Activated effector memory CD4-positive, alpha-beta T cell treated with Interleukin-2 at 50 U/mL for 16 hours (primary cell): ENCODE measurements at places on chromosomes 4 and X.

DNA sequence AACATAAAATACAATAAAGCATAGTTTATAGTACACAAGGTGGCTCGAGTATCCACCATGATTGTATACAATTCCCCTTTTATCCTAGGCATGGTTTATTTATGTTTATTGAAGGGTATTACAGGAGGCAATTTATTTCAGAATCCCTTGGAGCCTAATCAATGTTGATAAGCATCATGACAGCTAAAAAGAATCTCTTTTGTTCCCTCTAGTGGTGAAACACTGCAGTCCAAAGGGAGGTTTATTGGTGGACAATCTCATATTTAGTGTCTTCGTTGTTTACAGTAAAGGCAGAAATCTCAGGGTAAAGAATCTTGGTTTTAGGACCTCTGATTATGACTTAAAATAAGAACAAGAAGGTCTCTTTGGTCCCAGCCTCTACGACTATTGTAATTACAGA lies 1712.5 kb downstream of the C4orf33 start:
- DNase-seq: no peak

- no peak for DNase-seq
Observed at GRCh38 chr4:176236946-176237345, 32.1 kb downstream of the ASB5 start.

- DNase-seq: no peak
Observed at GRCh38 chr4:108029016-108029720, 39.5 kb downstream of the HADH start.

GRCh38 chr4:2275546-2276251 lies 13.8 kb upstream of the MXD4 start:
- DNase-seq: no peak

GRCh38 chr4:3665360-3665891 lies 100.8 kb upstream of the ADRA2C start:
- no peak for DNase-seq

GRCh38 chrX:119757979-119758730 lies at the start of gene SOWAHD:
Gene SOWAHD (plus strand): TSS chrX:119758588. CDS start chrX:119758668, 80 bp downstream.
- DNase-seq: peak; percentile 9

- DNase-seq: no peak
Observed at GRCh38 chrX:3374108-3374800, 27.8 kb upstream of the MXRA5 start.

DNA sequence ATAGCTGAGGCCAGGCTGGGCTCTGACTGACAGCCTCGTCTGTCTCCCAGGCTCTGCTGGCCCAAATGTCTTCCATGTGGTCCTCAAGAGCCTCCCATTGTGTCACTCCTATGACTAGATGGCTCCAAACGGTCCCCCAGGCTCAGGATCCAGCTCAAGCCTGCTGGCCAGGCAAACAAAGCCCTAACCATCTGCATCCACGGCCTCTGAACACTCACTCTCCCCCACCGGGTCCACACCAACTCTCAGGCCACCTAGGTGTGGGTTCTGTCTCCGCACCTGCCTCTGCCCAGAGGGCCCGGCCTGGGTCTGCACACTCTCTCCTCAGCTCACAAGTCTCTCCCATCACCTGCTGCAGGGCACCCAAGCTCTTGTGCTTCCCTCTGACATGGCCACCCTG lies 52.9 kb downstream of the JAKMIP1 start:
- no peak for DNase-seq

DNA sequence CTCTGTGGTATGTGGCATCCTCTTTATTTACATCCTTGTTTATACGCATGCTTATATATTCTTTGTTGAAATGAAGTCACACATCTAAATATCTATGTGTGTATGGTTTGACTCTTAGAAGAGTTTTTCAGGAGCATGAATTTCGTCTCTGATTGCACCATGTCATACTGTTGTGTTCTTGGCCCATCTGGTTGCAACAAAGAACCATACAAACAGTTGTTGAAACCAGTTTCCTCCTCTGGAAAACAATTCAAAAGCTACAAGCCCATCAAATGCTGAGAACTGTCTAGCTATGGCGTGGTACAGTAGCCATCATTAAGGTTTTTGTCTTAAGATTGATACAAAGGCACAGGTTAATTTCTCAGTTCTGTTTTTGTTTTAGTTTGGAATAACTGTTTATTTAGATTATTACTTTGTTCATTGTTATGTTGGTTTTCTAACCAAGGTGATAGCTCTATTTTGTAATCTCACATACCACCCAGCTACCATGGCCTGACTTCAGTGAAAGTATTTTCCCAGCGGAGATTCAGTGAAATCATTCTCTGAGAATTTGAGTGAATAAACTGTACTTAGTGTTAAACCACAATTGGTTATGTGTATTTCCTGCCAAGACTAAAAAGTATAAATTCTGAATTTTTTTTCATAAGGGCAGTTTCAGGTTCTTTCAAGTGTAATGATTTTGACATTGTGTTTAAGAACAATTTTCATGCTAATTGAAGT lies 91.0 kb downstream of the ARHGAP24 start:
- DNase-seq: no peak

GRCh38 chrX:48800574-48801279 lies 1.1 kb upstream of the HDAC6 start:
- DNase-seq: no peak

DNA sequence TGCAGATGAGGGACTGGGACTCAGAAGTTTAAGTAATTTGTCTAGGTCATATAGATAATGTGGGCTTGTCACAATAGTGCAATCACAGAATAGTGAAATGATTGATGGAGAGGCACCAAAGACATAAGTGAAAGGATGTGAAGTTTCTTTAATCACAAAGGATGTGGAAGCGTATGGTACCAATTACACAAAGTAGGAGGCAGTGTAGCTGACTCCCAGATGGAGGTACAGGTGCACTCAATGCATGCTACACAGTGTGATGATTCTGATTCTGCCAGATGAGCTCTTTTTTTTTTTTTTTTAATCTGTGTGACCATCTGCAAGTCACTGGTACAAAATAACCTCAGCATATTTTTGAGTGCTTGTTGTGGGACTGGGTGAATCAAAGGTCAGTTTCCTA lies 411.3 kb downstream of the SPRY1 start:
- DNase-seq: no peak

DNA sequence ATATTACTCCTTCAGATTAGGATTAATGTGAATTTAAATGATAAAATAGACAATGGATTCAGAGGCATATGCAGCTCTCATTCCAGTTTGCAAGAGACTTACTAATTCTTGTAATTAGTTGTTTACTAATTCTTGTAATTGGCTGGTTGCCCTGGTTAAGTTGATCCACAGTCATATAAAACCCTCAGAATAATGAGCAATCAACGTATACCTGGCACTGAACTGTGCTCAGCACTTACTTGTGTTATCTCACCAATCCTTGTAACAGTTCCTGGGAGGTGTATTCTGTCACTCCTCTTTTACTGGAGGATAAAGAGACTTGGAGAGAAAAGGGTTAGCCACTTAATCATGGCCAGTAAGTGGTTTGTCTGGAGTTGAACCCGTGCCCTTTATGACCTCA lies 10.5 kb downstream of the HERC5 start:
- DNase-seq: no peak

DNA sequence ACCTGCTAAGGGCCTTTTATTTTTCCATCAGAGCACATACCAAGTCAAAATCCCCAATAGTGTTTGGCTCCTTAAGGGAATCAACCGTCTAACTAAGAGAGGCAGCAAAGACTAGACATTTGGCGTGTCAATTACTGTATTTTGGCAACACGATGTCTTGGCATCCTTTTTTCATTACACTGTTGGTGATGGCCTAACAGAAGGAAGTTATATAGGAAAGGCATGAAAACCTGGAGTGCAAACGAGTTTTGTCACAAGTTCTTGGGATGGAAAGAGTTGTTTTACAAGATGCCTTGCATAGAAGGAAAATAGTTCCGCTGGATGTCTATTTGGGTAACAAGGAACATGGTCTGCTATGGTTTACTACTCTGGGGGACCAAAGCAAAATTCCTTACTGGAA lies 119.2 kb upstream of the TTC29 start:
- DNase-seq: no peak

- DNase-seq: no peak
Observed at GRCh38 chr4:173446416-173446815, 47.5 kb upstream of the SCRG1 start.

DNA sequence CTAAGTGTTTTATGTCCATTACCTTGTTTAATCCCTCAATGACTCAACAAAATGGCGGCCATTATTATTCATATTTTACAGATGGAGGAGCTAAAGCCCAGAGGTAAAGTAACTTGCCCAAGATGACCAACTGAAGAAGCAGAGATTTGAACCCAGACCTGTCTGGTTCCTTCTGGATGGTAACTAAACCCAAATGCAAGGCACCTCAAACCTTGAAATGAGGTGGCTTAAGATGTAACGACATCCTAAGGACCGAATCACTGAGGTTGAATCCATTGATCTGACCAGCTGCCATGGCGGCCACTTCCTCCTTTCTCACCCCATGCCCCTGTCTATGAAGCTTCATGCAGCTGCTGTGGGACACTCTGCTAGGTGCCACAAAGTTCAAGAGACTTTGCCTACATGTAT lies 932 bp downstream of the TLR10 start:
- no peak for DNase-seq

- no peak for DNase-seq
Observed at GRCh38 chr4:10753856-10754402, 69.4 kb upstream of the CLNK start.

- DNase-seq: no peak
Observed at GRCh38 chr4:123994917-123995316, 598.3 kb downstream of the SPRY1 start.

DNA sequence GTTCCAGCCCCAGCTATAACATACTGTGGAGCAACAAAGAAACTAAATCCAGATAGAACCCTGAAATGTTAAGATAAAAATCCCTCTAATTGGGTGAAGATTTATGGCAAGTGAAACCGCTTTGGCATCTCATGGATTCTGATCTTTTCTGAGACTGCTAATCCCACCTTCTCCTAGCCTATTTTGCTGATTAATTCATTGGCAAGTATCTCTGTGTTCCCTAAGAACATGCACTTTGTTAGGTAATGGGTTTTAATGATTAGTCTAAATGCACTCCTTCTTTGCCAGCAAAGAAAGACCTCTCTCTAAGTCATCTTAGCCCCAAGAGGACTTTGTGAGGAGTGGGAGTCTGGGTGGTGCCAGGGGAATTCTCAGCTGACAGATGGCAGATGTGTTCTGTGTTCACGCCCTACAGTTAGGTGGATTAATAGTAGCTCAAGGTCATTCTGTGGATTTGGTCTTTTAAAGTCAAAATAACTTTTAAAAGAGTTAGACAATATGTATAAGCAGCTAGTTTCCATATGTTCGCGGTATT lies 171.3 kb downstream of the UNC5C start:
- DNase-seq: no peak

DNA sequence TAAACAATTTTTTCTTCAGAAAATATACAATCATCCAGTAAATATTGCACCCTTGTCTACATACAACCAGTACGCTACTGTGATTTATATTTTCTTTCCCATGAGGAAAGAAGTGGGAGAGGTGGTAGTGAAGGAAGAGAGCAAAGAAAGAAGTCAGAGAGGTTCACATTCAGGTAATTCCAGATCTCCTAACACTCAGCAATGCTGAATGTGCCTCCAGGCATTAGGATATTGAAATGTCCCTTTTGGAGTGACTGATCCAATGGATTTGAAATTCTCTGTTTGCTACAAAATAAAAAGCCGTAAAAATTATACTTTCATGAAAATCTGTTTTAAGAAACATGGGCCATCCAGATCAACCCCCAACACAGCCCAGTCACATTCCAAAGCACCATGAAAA lies 211.9 kb upstream of the NR3C2 start:
- no peak for DNase-seq

DNA sequence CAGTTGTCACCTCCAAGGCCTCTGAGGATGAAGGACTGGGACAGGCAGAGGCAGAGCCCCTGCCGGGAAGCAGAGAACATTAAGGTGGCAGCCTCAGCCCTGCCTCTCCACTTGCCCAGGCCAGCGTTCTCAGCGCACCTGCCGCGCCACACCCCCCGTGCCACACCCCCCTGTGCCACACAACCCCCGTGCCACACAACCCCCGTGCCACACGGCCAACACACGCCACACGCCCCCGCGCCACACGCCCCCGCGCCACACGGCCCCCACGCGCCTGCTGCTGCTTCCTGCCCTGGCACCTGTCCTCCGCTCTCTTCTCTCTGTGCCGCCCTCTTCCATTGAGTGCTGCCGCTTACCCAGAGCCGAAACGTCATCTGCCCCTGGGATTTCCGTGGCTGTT lies 58.0 kb upstream of the ZFP42 start:
- DNase-seq: no peak

DNA sequence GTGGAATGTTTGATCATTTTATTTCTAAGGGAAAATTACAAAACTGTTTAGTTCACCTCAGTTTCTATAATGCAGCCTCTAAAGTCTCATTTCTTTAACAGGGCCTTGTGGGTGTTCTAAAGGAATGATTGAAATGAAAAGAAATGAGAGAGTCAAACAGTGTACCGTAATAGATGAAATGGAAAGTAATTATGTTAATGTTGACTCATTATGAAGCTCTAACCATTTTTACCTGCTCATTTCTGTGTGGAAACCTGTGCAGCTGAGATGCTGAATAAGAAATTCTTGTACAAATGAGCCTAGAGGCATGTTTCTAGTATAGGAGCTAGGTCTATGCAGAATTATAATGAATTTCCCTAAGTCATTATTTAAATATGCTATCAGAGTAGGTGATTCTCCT lies 45.2 kb upstream of the RPA4 start:
- no peak for DNase-seq

DNA sequence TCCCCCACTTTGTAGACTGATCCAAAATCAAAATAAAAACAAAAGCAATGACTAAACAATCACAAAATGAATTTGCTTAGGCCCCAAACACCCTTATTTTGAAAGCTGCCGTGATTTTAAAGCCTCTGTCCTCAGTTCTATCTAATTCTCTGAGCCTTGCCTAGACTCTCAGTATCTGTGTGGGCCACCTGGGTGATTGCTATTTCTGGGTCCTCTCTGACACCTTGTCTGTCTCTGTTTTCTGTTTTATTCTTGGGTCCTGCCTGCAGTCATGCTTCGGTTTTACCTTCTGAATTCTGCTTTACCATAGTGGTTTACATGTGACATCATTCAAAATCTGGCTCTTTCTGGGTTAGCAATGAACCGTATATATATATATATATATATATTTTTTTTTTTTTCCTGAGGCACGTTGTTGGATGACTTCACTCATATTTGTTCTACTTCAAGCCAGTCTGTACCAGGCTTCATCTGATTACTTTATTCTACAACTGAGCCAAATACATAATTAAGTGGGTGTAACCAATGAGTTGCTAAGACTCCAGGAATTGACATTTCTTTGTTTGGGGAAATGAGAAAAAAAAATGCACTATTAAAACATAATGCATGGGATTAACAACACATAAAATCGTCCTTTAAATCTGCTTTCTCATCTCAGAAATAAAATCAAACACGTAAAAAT lies 710.7 kb upstream of the SLIT2 start:
- DNase-seq: no peak

- DNase-seq: no peak
Observed at GRCh38 chr4:134057356-134057755, 144.2 kb downstream of the PABPC4L start.

GRCh38 chr4:105548483-105548882 lies 3.9 kb upstream of the ARHGEF38 start:
- DNase-seq: no peak

GRCh38 chr4:11182031-11182430 lies 246.7 kb downstream of the HS3ST1 start:
- DNase-seq: no peak

- no peak for DNase-seq
Observed at GRCh38 chr4:146957237-146957636, 11.6 kb upstream of the TTC29 start.
